NCI-H2107 (cell line): ENCODE measurements at places on chromosomes 5 and 9.
A peak's percentile ranks its signal among the peaks of the same experiment; 100 is the strongest.

- DNase-seq, result no peak
Measured at GRCh38 chr9:29701559-29701958, 2128.3 kb upstream of the C9orf72 start.

GRCh38 chr9:36148311-36149051 is 11.9 kb downstream of the GLIPR2 start:
- DNase-seq, result no peak

DNA sequence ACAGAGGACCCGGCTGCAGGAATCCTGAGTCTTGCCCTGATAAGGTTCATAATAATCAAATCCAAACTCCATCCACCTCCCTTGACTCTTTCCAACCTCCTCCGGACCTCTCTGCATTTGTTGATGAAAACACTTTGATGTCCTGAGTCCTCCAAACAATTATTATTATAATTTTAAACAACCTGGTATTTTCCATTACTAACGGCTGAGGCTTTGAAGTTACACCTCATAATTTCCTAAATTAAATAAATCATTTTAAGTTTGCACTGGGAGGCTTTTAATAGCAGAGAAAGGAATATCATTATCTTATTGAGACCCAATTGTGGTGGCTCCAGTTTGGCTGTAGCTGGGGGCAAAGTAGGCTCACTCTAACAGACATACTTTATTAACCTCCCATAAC is 9.5 kb downstream of the MSX2 start:
- DNase-seq, result no peak

GRCh38 chr9:101716629-101717028 is 21.8 kb downstream of the GRIN3A start:
- no peak for DNase-seq

GRCh38 chr9:105046907-105047741 is 119.2 kb upstream of the ABCA1 start:
- no peak for DNase-seq

DNA sequence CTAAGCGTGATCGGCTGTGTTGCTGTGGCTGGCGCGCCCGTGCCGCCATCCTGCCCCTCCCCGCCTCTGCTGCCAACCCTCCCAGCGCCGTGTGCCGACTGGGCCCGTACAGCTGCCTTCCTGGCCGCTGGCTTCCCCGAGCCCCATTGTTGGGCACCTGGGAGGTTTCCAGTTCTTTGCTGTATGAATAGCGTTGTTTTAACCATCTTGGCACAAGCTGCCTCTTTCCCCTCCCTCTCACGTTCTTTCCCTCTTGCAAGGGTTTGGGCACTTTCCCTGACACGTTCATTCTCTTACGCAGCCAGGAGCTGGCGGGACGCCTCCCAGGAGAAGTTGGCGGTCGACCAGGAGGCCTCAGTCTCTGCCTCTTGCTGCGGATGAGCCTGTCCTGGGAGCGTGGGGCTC is 43.1 kb upstream of the RXRA start:
- DNase-seq, result peak; percentile 39

- no peak for DNase-seq
Measured at GRCh38 chr5:122985954-122986721, 50.4 kb downstream of the PPIC start.

GRCh38 chr5:144566747-144567420 is 396.2 kb downstream of the KCTD16 start:
- DNase-seq, result no peak

DNA sequence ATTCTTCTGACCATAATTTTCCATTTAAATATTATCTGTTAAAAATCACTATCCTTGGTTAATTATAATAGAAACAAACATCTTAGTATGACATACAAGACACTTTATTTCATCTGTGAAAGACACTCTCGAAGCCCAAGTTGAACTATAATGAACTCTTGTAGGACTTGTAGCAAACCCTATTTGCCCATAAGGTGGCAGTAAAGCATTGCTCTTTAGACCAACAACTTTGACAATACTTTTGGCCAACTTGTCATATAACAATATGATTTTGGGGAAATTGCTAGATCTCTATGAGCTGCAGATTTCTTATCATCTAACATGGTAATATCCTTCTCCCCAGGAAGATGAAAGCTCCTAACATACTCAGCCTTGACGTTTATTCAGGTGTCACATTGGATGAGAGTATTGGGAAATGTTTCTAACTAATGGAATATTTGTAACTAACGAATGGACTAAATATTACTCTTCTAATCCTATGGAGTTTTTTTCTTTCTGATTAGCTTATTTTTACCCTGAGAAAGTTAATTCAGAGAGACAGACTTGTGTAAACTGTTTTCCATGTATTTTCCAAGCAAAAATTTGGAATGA is 11.0 kb downstream of the SPINK14 start:
- peak; percentile 1 for DNase-seq

DNA sequence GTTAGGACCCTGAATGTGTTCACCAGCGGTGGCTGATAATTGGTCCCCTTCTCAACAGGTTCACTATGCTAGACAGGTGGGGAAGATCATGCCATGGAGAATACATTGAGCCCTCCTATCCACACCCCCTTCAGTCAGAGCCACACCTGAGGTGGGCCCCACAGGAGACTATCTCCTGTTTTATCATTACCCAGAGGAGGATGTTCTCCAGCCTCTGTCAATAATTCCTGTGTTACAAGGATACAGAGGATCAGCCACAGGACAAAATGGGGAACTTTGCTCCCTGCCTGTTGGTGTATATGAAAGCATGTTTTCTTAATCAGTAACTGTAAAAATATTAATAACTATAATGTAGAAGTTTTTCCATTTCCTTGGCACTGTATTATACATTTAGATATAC is 25.9 kb downstream of the RAD1 start:
- no peak for DNase-seq

GRCh38 chr9:134850611-134851010 is 30.0 kb upstream of the FCN2 start:
- DNase-seq, result no peak

GRCh38 chr5:159440968-159441367 is 110.7 kb upstream of the IL12B start:
- DNase-seq, result no peak

- no peak for DNase-seq
Measured at GRCh38 chr9:42378418-42378815, 195.0 kb downstream of the SPATA31A6 start.

DNA sequence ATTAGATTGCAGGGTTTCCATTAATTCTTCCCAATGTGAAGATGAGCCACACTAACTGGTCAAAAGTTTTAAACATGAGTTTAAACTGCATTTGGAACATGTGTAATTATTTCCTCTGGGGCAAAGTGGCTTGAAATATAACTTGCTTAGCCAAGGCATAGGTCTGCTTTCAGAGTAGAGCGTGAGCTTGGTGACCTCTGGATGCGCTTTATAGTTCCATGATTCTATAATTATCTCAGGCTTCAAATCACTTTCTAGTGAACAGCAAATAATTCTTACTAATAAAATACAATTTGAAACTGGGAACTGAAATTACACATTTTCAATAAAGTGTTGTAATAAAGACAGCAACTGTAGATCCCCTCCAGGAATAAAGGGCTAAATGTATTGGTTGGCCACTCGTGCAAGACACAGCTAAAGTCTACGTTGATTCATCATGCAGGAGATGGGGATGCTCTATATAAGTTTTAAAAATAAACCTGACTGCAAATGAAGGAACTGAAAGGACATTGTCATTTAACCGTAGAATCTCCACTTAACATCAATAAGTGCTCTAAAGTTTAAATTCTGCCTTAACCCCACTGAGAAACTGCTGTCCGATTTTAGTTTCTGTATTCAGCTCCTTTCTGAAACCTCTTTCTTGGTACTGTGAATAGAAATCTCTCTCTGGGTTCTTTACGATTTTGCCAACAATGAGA is 460.0 kb downstream of the PSAT1 start:
- DNase-seq, result no peak

DNA sequence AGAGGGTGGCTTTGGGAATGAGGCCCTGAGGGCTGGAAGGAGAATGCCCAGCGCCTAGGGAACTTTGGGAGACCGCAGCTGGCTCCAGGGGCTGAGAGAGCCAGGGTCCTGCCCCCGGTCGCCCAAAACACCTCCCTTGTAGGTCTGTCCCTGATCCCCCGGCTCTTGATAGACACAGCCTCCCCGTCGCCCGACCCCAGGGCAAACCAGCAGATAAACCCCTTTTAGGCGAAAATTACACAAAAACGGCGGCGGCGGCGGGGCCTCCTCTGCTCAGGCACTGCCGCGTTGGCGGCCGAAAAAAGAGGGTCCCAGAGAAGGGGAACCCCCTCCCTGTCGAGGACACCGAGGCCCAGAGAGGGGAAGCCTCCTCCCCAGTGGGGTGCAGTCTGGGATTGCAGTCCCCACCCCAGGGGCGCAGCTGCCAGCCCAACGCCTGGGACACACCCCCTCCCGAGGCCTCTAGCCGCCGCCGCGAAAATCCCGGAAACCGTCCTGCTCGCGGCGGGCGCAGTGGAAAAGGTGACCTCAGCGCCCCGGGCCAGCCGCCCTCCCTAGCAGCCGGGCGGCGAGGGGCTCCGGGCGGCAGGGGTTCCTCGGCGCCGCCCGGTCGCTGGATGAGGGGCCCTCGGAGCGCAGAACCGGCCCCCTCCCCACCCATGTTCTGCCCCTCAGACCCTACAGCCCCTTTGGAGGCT is 3.1 kb upstream of the BARX1 start:
- no peak for DNase-seq

GRCh38 chr5:141001446-141001843 is 35.2 kb downstream of the PCDHAC2 start:
- DNase-seq, result no peak

GRCh38 chr9:94198414-94198813 is 60.7 kb upstream of the ZNF169 start:
- no peak for DNase-seq

- no peak for DNase-seq
Measured at GRCh38 chr5:140224658-140225057, 49.7 kb downstream of the CYSTM1 start.

GRCh38 chr9:76049341-76049740 is 158.9 kb downstream of the PCSK5 start:
- no peak for DNase-seq

DNA sequence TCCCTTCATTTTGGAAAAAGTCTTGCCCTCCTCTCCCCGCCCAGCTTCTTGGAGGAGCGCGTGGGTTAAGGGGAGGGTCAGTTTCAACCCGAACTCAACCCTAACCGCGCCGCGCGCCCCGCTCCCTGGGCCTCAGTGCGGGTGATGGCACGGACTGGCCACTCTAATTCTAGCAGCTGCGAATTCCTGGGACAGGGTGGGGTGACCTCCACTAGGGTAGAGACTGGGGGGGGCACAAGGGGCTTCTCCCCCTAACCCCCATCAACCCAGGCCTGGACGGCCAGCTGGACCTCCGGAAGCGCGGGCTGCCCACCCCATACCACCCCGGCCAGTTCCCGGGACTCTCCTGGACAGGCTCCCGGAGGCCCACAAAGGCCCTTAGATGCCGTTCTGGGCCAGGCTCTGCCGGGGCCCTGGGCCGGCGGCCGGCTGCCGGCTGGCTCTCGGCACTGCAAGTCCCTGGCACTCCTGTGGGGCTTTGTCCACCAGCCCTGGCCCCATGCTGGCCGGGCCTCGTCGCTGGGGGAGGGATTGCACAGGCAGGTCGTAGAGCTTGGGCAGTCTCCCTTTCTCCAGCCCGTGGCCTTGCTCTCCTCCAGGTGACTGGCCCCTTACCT is 7.2 kb upstream of the PSD2 start:
- DNase-seq, result no peak

- DNase-seq, result no peak
Measured at GRCh38 chr5:77294185-77294584, 83.7 kb downstream of the PDE8B start.

DNA sequence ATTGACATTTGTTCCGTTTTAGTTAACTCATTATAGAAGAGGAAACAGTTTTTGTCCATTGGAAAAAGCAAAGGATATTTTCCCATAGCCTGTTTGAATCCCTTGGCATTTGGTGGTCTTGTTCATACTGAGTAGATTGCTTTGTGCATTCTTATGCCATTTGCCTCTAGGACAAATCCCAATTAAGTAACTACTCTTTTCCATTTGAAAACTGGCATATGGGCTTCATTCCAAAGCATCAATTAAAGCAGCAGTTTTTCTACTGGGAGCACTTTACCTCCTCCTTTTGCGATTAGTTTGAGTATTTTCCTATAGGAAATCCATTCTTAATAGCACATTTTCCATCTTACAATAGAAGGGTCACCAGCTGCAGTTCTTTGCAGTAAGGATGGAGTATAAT is 31.2 kb downstream of the GPR21 start:
- DNase-seq, result no peak

DNA sequence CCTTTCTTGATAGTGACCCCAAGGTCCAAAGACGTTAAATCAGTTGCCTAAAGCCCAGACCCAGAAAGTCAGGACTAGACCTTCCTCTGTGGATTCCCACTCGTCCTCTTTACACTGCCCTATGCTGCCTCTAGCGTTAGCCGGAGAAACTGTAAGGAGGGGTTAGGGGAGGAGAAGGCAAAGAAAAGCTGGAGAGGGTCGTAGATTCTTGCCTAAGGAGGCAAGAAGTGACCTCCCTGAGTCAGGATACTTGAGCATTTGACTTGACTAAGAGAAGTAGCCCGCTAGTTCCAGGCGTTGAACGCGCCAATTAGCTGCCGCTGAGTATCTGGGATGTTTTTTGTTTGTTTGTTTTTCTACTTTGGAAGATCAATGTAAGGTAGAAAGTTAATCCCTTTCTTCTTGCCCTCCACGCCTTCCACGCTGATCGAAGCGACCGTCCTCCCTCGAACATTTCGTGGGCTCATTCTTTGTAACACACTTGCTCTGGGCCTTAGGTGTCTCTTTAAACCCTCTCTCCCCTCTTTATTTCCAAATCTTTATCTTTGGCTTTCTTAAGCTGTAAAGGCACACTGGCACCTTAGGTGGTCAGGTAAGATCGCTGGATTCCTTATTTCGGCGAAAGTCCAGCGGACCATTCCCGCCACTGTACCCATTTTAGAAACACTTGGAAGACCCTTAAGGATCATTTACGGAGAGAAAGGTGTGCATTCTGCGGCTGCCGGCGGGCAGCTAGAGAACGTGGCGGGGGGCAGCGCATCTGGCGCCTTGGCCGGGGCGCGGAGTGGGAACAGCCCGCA is 5.1 kb upstream of the RGMB start:
- no peak for DNase-seq

DNA sequence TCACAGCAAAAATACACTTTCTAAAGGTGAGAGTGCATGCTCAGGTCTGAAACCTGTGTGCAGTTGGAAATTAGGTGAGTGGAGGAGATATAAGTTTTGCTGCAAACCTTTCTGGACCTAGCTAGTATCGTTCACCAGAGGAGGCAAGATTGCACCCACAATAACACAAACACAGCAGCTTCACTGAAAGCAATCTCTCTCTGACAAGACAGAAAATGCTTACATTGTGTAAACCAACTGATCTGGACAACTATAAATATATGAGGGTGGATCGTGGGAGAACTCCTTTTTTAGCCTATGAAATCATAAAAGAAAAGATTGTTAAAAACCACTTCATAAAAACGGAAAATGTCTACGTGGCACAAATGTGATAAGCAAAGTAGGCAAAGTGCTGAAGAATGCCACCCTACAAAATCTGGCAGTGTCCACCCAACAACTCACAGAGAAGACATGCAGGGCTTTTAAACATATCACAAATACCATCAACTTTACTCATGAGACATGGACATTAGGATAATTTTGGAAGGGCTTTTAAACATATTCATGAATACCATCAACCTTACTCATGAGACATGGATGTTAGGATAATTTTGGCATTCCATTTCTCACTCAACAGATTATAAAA is 134.3 kb downstream of the CDH18 start:
- DNase-seq, result no peak

- no peak for DNase-seq
Measured at GRCh38 chr9:34375901-34376595, 650 bp downstream of the MYORG start.

- DNase-seq, result no peak
Measured at GRCh38 chr9:77386187-77386586, 208.9 kb downstream of the VPS13A start.
